ENCODE measurements at places on chromosomes 3 and 15. TPM values are rescaled to one million over a fixed set of nuclear protein-coding genes. Genes with fewer than 3 reads are reported as not detected.
A peak's percentile ranks its signal among the peaks of the same experiment; 100 is the strongest.

ZBTB47 gene
- 4.6 TPM for total RNA-seq

GOLGA8Q gene
- total RNA-seq: not detected

DNA sequence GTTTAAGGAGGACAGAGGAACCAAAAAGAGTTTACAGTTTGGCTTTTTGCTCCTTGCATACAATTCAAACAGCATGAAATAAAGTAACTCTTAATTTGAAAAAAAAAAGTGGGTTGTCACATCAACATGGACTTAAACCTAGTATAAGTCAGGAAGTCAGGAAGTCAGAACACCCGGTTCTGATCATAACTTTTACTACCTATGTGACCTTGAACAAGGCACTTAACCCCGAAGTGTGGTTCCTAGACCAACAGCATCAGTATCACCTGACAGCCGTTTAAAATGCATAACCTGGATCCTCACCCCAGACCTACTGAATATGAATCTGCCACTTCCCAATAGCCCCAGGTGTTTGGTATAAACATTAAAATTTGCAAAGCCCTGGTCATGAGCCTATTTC lies 18.7 kb downstream of the LYSMD2 start:
- no peaks in the 10 kb centered on the region for H3K4me1 ChIP-seq
- H3K27ac ChIP-seq: no peak overlapping the region
- no peak overlapping the region for H3K4me3 ChIP-seq
- H3K27me3 ChIP-seq: no peaks in the 10 kb centered on the region

- no peaks in the 10 kb centered on the region for H3K27me3 ChIP-seq
- peaks cover 18% of the 10 kb centered on the region for H3K4me1 ChIP-seq
- peak overlapping the region; percentile 74 for H3K27ac ChIP-seq
- H3K36me3 ChIP-seq: peaks cover 10% of the 10 kb centered on the region
Measured at GRCh38 chr15:91021516-91022074, 799 bp downstream of the VPS33B start.

- no peaks in the 10 kb centered on the region for H3K27me3 ChIP-seq
- no peak for DNase-seq
- peaks cover 49% of the 10 kb centered on the region for H3K36me3 ChIP-seq
- H3K4me1 ChIP-seq: peaks cover 2% of the 10 kb centered on the region
- H3K27ac ChIP-seq: no peak overlapping the region
Measured at GRCh38 chr3:130707902-130708601, 38.6 kb downstream of the PIK3R4 start.

- no peak overlapping the region for H3K4me3 ChIP-seq
- H3K36me3 ChIP-seq: peaks cover 18% of the 10 kb centered on the region
- H3K4me1 ChIP-seq: no peaks in the 10 kb centered on the region
- DNase-seq: no peak
Measured at GRCh38 chr3:33141006-33141405, 27.2 kb downstream of the CRTAP start.

DNA sequence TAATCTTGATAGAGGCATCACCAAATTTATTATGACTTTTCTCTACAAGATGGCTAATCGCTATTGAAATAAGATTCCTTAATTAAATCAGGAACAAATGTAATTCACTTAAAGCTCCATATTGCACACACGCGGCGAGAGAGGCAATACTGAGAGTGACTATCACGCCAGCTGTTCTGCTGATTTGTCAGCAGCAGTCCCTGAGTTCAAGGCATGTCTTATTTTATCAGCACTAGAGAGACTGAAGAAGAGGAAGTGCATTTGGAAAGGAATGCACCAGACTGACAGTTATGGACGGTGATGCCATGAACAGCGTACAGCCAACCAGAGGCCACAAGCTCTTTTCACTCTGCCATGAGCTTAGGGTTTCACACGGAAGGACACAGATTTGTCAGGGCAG lies 83.6 kb upstream of the SLCO3A1 start:
- H3K27me3 ChIP-seq: no peaks in the 10 kb centered on the region
- no peak for DNase-seq
- no peaks in the 10 kb centered on the region for H3K4me1 ChIP-seq
- H3K36me3 ChIP-seq: no peaks in the 10 kb centered on the region

All from K562 (cell line).